ENCODE measurements at places on chromosomes 5 and 9.
A peak's percentile ranks its signal among the peaks of the same experiment; 100 is the strongest.

DNA sequence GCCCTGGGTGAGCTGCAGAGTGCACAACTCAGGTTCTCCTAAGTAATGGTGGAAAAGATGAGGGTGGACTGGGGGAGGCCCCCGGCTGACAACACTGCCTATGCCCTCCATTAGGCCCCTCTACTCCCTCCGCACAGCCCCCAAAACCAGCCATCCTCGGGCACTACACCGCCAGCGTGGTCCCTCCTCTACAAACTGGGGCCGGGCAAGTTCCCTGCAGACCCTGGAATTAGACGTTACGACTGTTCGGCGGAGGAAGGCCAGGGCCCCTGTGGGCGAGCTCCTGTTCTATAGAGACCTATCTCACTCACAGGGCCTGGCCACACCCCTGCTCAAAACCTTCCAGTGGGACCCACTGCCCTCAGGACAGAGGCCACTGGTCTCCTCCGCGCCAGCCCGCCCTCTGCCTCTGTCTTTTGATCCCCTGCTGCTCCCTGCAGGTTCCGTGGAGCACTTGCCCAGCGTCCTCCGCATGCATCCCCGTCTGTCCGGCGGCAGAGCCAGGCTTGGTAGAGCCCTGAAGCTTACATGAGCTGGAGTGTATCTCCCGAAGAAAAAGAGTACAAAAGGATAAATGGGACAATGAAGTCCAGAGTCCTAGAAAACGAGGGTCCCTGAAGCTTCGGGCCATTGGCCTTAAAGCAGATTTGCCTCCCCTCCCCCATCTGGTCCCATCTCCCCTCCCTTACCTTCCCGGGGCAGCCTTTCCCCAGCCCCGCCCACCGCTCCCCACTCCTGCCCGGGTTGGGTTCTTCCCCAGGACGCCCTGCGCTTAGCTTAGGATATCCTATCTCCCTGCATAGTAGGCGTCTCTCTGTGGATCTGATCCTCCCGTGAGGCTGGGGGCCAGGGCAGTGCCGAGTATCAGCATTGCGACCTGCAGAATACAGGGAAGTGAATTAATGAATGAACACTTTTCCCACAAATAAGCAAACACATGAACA lies 71.3 kb downstream of the HRH2 start:
- DNase-seq = peak; percentile 67

DNA sequence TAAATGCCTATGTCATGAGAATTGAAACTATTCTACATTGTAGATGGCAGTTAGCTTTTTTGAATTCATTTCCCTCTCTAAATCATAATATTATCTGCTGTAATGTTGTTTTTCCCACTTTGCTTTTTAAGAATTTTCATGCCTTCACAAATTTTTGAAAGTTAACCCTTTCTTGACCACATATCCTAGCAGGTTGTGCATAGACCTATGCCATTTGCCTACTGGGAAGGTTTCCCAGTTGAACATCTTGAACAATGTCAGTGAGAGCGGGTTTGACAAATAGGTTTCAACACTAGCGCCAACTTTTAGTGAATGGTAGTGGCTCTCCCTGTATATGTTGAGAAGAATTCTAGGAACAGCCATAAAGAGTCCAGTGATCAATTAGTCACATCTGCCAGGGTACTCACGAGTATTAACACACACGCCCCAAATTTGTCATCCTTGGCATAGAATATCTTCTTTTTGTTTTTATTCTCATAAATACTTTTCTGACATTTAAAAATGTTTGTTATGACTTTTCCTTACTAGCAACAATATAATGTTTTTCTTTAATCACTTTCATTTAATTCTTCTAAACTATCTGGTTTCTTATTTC lies 307.6 kb downstream of the PJA2 start:
- DNase-seq = no peak

DNA sequence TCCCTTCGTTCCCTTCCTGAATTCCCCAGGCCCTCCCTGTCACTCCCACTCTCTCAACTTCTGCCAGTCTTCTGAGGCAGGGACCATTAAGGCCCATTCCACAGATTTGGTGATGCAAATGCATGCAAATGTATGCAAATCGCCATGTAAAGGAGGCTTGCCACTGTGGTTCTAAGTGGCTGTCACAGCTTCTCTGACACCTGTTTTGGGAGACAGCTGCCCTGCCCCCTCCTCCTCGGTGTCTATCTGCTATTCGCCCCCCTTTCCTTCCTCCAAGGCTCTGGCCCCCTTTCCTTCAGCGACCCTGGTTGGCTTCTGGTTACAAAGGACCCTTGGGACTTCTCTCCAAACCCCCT lies 10.5 kb upstream of the ARAP3 start:
- no peak for DNase-seq

DNA sequence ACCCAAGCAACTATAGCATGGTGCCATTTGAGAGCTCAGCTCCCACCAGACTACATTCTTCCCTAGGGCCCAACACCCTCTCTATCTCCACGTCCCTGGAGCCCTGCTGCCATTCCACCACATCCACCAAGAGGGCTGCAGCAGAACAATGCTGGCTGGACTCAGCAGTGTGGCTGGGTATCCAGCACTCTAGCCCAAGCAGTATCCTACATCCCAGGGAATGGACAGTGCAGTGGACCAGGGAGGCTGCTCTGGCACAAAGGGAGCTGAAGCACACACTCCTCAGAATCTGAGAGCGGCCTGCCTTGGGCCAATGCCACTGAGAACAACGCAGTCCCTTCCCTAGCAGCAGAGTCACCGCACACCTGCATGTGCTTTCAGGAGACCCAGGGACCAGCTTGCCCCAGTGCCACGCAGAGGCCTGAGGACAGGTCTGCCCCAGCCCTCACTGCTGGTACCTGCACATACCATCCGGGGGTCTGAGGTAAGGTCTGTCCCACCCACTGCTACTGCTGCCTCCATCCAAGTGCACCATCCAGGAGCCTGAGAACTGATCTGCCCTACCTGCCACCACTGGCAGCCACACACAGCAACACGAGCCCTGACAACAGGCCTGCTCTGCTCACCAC lies 95.9 kb downstream of the ZDHHC21 start:
- no peak for DNase-seq

DNA sequence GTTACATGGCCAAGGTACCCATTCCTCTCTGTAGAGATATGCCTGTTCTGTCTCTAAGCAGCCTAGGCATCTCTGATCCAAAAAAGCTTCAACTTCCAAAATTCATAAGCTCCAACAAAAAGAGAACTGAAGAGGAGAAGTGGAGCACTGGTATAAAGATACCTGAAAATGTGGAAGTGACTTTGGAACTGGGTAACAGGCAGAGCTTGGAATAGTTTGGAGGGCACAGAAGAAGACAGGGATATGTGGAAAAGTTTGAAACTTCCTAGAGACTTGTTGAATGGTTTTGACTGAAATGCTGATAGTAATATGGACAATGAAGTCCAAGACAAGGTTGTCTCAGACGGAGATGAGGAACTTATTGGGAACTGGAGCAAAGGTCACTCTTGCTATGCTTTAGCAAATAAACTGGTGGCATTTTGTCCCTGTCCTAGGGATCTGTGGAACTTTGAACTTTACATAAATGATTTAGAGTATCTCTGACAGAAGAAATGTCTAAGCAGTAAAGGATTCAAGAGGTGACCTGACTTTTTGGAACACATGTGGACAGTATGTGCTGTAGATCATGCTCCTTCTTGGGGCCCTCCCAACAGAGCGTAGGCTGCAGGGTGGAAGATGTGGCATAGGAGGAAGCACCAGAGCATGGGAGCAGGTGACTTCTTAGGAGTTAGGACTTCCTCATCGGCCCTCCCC lies 162.2 kb upstream of the TRIM32 start:
- no peak for DNase-seq

GRCh38 chr5:178940569-178941360 lies at the start of gene ZNF454:
Gene ZNF454, plus strand, starts transcription at chr5:178941198. Its CDS starts 1,594 bp downstream, at chr5:178942792.
- DNase-seq = peak; percentile 98

DNA sequence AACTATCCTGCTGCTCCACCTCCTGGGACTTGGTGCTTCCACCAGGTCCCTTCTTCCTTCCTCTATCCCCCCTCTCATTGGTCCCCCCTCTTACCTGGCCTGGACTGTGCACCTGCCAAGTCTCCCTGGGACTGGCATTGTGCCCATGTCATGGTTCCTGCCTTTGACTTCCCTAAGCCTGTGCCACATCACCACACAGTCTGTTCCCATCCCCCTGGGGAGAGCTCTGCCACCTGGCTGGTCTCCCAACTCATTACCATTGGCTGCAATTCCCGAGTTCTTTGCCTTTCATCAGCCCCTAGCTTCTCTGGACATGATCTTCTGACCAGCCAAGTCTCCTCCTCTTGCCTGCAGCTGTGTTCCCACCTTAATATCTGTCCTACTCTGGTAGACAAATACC lies 180.3 kb downstream of the SREK1 start:
- no peak for DNase-seq

DNA sequence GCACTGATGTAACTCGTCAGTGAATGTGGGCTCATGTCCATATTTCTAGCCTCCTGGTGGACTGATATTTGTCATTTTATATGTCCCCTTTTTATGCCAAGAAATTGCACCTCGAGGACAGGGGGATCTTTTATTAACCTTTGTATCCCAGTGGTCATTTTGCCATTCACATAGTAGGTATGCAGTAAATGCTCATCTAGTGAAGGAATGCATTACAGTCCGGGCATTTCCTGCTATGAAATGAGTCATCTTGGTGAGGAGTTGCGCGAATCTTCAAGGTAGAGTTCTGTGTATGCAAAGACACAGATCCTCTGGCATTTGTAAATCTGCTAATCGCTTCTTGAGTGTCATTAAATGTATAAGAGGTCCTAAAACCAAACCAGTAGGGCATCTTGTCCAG lies 755.5 kb upstream of the ADAMTS16 start:
- DNase-seq = no peak

- DNase-seq = no peak
Measured at GRCh38 chr5:169430671-169431070, 129.7 kb upstream of the SLIT3 start.

GRCh38 chr9:115978659-115979096 lies 174.9 kb upstream of the PAPPA start:
- no peak for DNase-seq

GRCh38 chr5:22644859-22645258 lies 208.3 kb downstream of the CDH12 start:
- DNase-seq = no peak

DNA sequence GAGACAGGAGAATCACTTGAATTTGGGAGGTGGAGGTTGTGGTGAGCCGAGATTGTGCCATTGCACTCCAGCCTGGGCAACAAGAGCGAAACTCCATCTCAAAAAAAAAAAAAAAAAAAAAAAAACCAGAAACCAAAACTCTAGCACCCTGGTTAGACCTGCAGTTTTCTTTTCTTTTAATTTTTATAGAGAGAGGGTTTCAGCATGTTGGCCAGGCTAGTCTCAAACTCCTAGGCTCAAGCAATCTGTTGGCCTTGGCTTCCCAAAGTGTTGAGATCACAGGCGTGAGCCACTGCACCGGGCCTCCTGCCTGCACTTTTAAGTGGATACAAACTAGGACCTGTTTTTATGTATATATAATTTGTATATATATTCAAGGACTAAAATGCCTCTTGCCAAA lies 12.9 kb upstream of the MTMR12 start:
- DNase-seq = no peak

DNA sequence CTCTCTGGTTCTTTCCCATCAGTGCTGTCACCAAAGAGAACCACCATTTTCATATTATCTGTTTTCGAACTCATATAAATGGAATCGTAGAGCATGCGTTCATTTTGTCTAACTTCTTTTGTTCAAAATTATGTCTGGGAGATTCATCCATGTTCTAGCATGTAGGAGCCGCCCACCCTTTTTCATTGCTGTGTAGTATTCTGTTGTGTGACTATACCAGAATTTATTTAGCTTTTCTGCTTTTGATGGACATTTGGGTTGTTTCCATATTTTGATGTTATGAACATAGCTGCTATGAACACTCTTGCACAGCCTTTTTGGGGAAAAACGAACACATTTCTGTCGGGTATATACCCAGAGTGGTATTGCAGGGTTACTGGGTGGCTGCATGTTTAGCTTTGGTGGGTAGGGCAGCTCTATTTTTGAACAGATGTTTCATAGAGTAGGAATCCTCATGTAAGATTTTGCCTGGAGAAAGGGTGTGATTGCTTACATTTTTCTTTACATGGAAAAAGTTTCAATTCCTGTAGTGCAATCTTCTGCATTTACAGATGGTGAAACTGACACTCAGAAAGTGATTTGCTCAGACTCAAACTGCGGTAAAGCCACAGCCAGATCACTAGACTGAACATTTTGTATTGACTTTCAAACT lies 100.2 kb upstream of the IL12B start:
- DNase-seq = no peak

GRCh38 chr5:91423871-91424270 lies 40.8 kb upstream of the ARRDC3 start:
- DNase-seq = no peak

- DNase-seq = no peak
Measured at GRCh38 chr9:108033976-108034964, 544.7 kb upstream of the KLF4 start.

DNA sequence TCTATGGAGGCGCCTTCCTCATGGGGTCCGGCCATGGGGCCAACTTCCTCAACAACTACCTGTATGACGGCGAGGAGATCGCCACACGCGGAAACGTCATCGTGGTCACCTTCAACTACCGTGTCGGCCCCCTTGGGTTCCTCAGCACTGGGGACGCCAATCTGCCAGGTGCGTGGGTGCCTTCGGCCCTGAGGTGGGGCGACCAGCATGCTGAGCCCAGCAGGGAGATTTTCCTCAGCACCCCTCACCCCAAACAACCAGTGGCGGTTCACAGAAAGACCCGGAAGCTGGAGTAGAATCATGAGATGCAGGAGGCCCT lies 3.2 kb downstream of the CEL start:
- no peak for DNase-seq

DNA sequence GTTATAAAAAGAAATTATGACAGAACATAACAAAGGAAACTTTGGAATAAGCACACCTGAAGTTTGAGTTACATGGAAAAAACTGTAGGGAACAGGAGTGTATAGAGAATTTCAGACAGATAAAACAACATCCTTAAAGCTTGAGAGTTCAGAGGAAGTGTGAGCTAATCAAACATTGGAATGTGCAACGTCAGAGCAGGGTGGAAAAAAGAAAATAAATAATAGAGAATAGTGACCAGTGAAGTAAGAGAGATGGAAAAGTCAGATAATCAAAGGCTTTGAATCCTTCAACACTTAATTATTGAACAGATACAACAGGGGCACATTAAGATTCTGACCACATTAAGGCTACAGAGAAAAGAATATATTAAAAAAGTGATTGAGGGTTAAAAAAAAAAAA lies 128.5 kb upstream of the CDH10 start:
- no peak for DNase-seq
